Neural crest cell (in vitro differentiated cells): ENCODE measurements at places on chromosomes 13 and 19.
A peak's percentile ranks its signal among the peaks of the same experiment; 100 is the strongest.

GRCh38 chr19:2341244-2341751 lies 12.8 kb downstream of the SPPL2B start:
- peaks cover 15% of the 10 kb centered on the region for H3K4me1 ChIP-seq
- no peaks in the 10 kb centered on the region for H3K27me3 ChIP-seq
- H3K27ac ChIP-seq = no peak overlapping the region
- H3K36me3 ChIP-seq = peaks cover 2% of the 10 kb centered on the region
- no peak for DNase-seq
- no peak overlapping the region for H3K4me3 ChIP-seq

- H3K27ac ChIP-seq = peak within 1 kb of the TSS; percentile 98
- H3K4me1 ChIP-seq = peaks cover 19% of the 10 kb centered on the region
- no peaks in the 10 kb centered on the region for H3K36me3 ChIP-seq
- peaks cover 8% of the 10 kb centered on the region for H3K27me3 ChIP-seq
These were observed at the start of gene CTXN1 for GRCh38 chr19:7926021-7926726. Gene CTXN1 (minus strand): TSS chr19:7926135. CDS start chr19:7925538, 597 bp downstream.

GRCh38 chr19:50331221-50331993 lies 2.2 kb upstream of the KCNC3 start:
- peaks cover 9% of the 10 kb centered on the region for H3K36me3 ChIP-seq
- peak overlapping the region; percentile 79 for H3K4me3 ChIP-seq
- H3K4me1 ChIP-seq = peaks cover 54% of the 10 kb centered on the region
- DNase-seq = no peak

DNA sequence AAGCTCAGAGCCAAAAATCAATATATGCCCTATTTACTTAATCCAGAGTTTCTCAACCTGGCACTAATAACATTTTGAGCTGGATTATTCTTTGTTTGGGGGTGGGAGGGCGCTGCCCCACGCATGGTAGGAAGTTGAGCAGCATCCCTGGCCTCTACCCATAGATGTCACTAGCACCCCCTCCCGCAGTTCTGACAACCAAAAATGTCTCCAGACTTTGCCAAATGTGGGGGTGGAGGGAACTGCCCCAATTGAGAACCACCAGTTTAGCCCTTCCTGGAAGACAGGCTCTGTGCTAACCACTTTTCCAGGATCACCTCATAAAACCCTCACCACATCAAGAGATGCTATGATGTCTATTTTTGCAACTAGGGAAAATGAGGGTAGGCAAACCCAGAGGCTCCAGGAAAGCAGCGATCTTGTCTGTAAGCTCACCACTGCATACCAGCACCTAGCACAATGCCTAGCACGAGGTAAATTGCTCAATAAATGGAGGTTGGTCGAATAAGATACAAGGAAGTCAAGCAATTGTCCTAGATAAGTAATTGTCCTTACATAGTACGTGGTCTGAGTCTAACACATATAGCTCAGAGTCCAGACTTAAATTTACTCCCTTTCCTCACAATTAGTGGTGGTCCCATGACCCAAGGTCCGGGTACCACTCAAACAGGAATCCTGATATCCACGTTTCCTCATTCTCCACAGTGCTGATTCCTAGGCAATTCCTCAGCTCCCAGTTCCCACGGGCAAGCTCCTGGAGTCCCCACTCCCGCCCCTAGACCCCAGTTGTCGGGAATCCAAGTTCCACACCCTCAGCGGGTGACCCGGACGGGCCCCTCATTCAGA lies 892 bp downstream of the TRIR start:
- H3K4me3 ChIP-seq = peak overlapping the region; percentile 92
- H3K27ac ChIP-seq = peak overlapping the region; percentile 93
- peaks cover 18% of the 10 kb centered on the region for H3K36me3 ChIP-seq
- DNase-seq = no peak
- peaks cover 5% of the 10 kb centered on the region for H3K27me3 ChIP-seq
- H3K4me1 ChIP-seq = peaks cover 41% of the 10 kb centered on the region

DNA sequence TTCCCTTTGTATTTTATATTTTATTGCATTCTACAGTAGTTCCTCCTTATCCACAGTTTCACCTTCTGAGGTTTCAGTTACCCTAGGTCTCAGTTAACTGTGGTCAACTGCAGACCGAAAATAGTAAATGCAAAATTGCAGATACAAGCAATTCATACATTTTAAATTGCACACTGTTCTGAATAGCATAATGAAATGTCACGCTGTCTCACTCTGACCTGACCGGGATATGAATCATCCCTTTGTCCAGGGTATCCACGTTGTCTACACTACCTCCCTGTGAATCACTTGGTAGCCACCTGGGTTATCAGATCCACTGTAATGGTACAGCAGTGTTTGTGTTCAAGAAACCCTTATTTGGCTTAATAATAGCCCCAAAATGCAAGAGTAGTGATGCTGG lies 325.0 kb downstream of the DNAJC15 start:
- no peak overlapping the region for H3K4me3 ChIP-seq
- H3K4me1 ChIP-seq = peaks cover 17% of the 10 kb centered on the region
- no peaks in the 10 kb centered on the region for H3K27me3 ChIP-seq
- no peaks in the 10 kb centered on the region for H3K36me3 ChIP-seq
- H3K27ac ChIP-seq = no peak overlapping the region

DNA sequence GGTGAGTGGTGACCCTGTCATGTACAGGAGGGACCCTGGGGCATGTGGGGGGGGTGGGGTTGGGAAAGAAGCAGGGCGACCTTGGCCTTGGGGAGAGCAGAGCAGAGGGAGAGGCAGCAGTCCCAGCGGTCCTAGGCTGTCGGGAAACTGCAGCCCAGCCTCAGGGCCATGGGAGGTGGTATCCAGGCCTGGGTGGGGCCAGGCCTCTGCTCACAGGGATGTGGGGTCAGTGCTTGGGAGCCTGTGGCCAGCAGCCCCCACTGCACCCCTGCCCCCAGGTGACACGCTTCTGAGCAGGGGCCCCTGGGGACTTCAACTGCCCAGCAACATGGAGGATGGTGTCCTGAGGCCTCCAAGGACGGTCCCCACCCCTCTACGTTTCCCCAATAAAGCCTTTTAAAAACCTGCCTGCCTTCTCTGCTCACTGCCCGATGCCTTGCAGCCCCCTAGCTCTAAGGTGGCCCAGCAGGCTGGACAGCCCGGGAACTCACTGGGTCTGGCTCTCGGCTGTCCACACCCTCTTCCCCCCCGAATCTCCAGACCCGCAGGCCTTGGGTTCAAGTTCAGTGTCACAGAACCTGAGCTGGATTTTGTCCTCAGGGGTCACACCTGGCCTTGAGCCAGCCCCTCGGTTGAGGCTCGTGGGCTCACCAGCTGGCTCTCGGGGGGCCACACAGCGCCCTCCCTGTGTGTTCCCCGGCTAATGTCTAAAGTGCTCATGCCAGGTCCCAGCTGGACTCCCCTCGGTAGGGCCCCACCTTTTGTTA lies 6.9 kb downstream of the PNKP start:
- peaks cover 22% of the 10 kb centered on the region for H3K4me1 ChIP-seq
- H3K4me3 ChIP-seq = peak overlapping the region; percentile 81
- H3K27me3 ChIP-seq = peaks cover 29% of the 10 kb centered on the region
- DNase-seq = no peak
- peak overlapping the region; percentile 71 for H3K27ac ChIP-seq
- peaks cover 18% of the 10 kb centered on the region for H3K36me3 ChIP-seq

GRCh38 chr13:103140001-103140671 lies 73.9 kb upstream of the SLC10A2 start:
- H3K4me1 ChIP-seq = no peaks in the 10 kb centered on the region
- no peak overlapping the region for H3K27ac ChIP-seq
- no peaks in the 10 kb centered on the region for H3K27me3 ChIP-seq
- no peak overlapping the region for H3K4me3 ChIP-seq
- no peaks in the 10 kb centered on the region for H3K36me3 ChIP-seq

DNA sequence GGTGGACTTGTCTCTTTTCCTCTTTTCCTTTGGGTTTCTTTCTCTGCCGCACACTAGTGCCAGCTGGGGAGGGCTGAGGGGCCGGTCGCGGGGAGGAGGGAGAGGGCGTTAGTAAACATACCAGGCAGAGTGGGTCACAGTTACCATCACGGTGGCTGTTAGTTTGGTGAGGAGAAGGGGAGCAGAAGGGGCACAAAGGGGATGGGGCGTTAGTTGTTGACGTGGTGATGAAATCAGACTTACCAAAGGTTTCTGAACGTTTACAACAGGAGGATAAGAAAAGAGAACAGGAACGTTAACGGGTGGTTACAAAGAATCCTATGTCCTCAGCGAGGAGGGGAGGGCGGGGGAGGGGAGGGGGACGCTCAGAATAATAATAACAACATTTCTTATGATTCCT lies 77.9 kb downstream of the PTPRS start:
- DNase-seq = no peak
- peaks cover 31% of the 10 kb centered on the region for H3K36me3 ChIP-seq
- H3K27me3 ChIP-seq = no peaks in the 10 kb centered on the region
- no peak overlapping the region for H3K27ac ChIP-seq
- H3K4me3 ChIP-seq = no peak overlapping the region

GRCh38 chr13:94708031-94708859 lies 4.1 kb downstream of the SOX21 start:
- peak overlapping the region; percentile 95 for H3K4me3 ChIP-seq
- DNase-seq = peak; percentile 58
- H3K4me1 ChIP-seq = peaks cover 63% of the 10 kb centered on the region
- peaks cover 82% of the 10 kb centered on the region for H3K27me3 ChIP-seq
- peaks cover 16% of the 10 kb centered on the region for H3K36me3 ChIP-seq

GRCh38 chr19:29121684-29122083 lies 91.3 kb downstream of the UQCRFS1 start:
- no peak overlapping the region for H3K27ac ChIP-seq
- no peaks in the 10 kb centered on the region for H3K36me3 ChIP-seq
- no peaks in the 10 kb centered on the region for H3K4me1 ChIP-seq
- peaks cover 8% of the 10 kb centered on the region for H3K27me3 ChIP-seq
- peak; percentile 53 for DNase-seq

- H3K36me3 ChIP-seq = no peaks in the 10 kb centered on the region
- no peaks in the 10 kb centered on the region for H3K4me1 ChIP-seq
- H3K27me3 ChIP-seq = peaks cover 3% of the 10 kb centered on the region
- no peak overlapping the region for H3K27ac ChIP-seq
- DNase-seq = no peak
These were observed 23.7 kb upstream of the TNFSF14 start for GRCh38 chr19:6693681-6694080.

DNA sequence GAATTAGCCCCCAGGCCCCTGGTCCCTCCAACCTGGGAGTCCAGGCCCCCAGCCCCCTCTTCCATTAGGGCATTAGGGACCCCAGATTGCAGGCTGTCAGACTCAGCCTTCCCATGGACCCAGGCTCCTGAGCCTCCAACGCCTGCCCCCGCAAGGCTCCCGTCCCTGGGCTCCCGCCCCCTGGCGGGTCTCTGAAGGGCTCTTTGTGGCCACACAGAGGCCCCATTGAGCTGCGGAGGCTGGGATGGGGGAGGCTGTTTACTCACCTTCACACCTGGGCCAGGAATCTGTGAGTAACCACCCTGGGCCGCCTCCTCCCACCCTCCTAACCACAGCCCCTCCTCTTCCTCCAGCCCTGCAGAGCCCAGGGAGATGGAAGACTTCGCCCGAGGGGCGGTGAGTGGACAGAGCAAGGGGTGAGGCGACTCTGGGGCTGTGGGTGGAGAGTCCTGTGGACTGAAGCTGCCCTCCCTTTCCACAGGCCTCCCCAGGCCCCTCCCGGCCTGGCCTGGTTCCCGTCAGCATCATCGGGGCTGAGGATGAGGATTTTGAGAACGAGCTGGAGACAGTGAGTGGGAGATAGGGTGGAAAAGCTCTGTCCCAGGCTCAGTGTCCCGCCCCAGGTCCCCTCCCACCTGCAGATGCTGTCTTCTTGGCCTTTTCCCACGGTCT lies 4.9 kb downstream of the ARHGEF1 start:
- no peak for DNase-seq
- H3K4me3 ChIP-seq = no peak overlapping the region
- peaks cover 7% of the 10 kb centered on the region for H3K27me3 ChIP-seq
- H3K36me3 ChIP-seq = no peaks in the 10 kb centered on the region
- H3K27ac ChIP-seq = no peak overlapping the region

- DNase-seq = no peak
- peaks cover 24% of the 10 kb centered on the region for H3K27me3 ChIP-seq
- H3K36me3 ChIP-seq = no peaks in the 10 kb centered on the region
- H3K4me3 ChIP-seq = no peak overlapping the region
These were observed 1.7 kb upstream of the BCAM start for GRCh38 chr19:44807162-44807561.

- no peak overlapping the region for H3K27ac ChIP-seq
- H3K4me1 ChIP-seq = peaks cover 21% of the 10 kb centered on the region
- H3K36me3 ChIP-seq = peaks cover 28% of the 10 kb centered on the region
- H3K27me3 ChIP-seq = no peaks in the 10 kb centered on the region
These were observed 29.2 kb downstream of the ZNF701 start for GRCh38 chr19:52599241-52599640.

DNA sequence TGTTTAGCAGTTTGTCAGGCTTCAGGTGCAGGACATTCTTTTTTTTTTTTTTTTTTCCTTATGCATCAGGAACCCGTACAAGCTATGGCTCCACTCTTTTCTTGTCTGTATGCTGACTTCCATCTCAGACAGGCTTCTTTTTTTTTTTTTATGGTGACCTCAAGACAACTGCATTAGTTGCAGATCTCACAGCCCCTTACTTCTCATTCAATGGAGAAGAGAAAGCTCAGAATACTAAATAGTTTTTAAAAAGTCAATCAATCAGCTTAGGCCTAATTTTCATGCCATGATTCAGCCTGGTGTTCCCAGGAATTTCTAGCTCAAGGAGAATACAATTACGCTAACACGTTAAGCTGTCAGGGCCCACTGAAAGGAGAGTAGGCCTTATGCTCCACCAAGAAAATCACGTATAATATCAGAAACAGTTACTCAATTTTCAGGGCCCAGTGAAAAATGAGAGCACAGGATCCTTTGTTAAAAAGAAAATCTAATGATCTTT lies 1596.0 kb upstream of the MIR17HG start:
- H3K4me1 ChIP-seq = peaks cover 9% of the 10 kb centered on the region
- H3K27ac ChIP-seq = no peak overlapping the region
- no peak for DNase-seq
- peaks cover 6% of the 10 kb centered on the region for H3K36me3 ChIP-seq

DNA sequence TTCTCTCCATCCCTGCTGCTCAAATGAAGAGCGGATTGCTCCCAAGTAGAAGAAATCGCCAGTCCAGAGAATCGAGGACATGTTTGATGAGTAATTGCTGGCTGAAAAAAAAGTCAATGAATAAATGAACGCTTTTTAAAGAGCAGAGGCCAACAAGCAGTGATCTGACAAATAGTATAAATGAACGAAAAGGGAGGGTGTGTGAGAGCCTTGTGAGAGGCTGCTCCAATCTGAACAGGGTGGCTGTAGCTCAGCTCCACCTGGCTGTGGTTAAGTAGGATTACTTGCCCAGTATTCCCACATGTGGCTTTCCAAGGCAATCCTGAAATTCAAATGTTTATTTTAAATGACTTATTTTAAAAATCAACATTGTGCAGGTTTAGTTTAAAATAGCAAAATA lies 117.1 kb downstream of the TSHZ3 start:
- H3K27ac ChIP-seq = no peak overlapping the region
- no peaks in the 10 kb centered on the region for H3K36me3 ChIP-seq
- no peaks in the 10 kb centered on the region for H3K4me1 ChIP-seq
- no peak overlapping the region for H3K4me3 ChIP-seq
- DNase-seq = no peak
- H3K27me3 ChIP-seq = peaks cover 14% of the 10 kb centered on the region

- peaks cover 65% of the 10 kb centered on the region for H3K27me3 ChIP-seq
- H3K27ac ChIP-seq = no peak overlapping the region
- H3K4me3 ChIP-seq = peak overlapping the region; percentile 80
- peaks cover 21% of the 10 kb centered on the region for H3K4me1 ChIP-seq
- DNase-seq = no peak
These were observed 5.0 kb downstream of the FOSB start for GRCh38 chr19:45472563-45473366.

GRCh38 chr13:57877601-57878000 lies 246.1 kb downstream of the PCDH17 start:
- no peak for DNase-seq
- H3K4me1 ChIP-seq = no peaks in the 10 kb centered on the region
- H3K27me3 ChIP-seq = no peaks in the 10 kb centered on the region
- H3K4me3 ChIP-seq = no peak overlapping the region
- H3K27ac ChIP-seq = no peak overlapping the region
